ENCODE measurements at places on chromosomes 11 and 22. TPM values are rescaled to one million over a fixed set of nuclear protein-coding genes. Genes with fewer than 3 reads are reported as not detected.

GRCh38 chr11:123586568-123586967 is 67.9 kb downstream of the SCN3B start:
- no peak for DNase-seq

- no peak for DNase-seq
These were observed 82.5 kb downstream of the TSPAN18 start for GRCh38 chr11:44809283-44809682.

- DNase-seq = no peak
These were observed 340.4 kb downstream of the OPCML start for GRCh38 chr11:133191931-133192330.

The VSTM5 gene
- total RNA-seq = 0.51 TPM

GRCh38 chr22:44994399-44995104 is 15.3 kb downstream of the PHF21B start:
- DNase-seq = no peak

- DNase-seq = no peak
These were observed 1161.1 kb downstream of the BRD1 start for GRCh38 chr22:48666620-48667019.

DNA sequence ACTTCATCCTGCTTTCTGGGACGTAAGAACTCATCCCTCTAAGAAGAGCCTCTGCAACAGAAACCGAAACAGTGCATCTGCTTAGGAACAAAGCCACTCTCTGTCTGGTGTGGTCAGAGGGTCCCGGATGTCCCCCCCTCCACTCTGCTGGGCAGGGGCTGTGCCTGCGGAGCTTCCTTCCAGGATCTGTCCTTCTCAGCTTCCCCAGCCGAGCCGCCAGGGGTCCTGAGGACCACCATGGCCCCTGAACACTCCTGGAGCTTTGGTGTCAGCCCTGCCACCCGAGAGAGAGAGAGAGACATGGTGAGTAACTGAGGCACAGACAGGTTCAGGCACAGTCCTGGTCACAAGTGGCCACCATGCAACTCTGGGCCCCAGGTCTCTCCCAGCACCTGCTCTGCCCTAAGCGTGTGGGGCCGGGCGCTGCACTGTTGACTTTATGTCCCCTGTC is 24.4 kb upstream of the MGAT3 start:
- DNase-seq = no peak

DNA sequence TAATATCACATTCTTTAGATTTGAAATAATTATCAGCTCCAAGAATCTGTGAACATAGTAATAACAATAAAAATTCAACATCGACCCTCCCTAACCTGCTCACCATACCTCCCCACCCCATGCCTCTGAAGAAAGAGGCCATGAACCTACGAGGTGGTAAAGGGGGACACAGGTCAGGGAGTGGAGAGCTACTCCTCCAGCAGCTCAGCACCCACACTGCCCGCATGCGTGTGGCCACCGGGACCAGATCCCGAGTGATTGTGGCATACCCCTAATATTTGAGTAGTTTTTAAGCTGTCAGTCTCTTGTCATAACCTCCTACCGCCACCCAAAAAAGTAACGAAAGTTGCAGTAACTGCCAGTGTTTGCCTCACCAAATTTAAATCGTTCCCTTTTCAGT is 16.8 kb upstream of the ADSL start:
- DNase-seq = no peak

DNA sequence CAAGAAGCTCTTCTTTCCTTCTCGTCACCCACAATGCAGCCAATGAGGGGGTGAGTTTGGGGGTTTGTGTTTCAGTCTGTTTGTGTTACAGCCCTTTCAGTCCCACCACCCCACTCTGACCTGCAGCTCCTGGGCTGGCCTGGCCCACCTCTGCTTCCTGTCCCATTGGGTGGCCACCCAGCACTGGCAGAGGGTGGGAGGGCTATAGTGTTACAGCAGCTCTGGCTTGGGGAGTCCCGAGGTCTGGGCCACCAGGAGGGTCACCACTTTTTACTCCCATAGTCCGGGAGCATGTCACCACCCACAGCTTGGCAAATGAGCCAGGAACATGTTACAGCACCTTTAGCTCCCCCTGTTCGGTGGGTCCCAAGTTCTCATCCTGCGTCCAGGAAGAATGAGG is 1.7 kb upstream of the OR10S1 start:
- no peak for DNase-seq

GRCh38 chr22:21866833-21867527 is 465 bp downstream of the MAPK1 start:
- DNase-seq = no peak

- DNase-seq = no peak
These were observed 20.6 kb upstream of the CHST1 start for GRCh38 chr11:45685964-45686537.

GRCh38 chr11:17386331-17387084 is 2.0 kb downstream of the KCNJ11 start:
- DNase-seq = no peak

The PGA5 gene
- total RNA-seq = not detected

GRCh38 chr11:44313761-44314489 is 4.0 kb upstream of the ALX4 start:
- DNase-seq = no peak

DNA sequence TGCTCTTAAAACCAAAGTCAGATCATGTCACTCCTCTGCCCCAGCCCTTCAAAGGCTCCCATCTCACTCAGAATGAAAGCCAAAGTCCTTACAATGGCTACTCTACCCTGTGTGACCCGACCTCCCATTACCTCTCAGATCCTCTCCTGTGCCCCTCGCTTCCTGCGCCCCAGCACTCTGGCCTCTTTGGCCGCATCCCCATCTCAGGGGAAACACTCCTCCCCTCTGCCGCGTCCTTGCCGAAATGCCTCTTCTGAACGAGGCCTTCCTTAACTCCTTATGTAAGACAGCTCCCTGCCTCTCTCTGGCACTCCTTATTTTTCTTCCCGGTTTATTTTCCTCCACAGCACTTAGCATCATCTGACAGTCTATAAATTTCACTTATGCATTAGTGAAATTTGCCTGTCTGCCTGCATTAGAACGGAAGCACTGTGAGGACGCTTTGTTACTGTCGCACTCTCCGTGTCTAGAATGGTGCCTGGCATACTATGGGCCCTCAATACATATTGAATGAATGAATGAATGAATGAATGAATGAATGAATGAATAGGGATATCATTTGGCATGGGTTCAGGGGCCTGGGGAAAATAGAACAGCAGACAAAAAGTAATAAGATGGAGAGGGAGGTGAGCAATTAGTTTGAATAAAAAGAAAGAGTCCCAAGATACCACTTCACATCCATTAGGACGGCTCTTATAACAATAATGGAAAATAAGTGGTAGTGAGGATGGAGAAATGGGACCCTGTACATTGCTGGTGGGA is 137.8 kb downstream of the CEP164 start:
- no peak for DNase-seq

The LAMTOR1 gene
- 156 TPM for total RNA-seq

DNA sequence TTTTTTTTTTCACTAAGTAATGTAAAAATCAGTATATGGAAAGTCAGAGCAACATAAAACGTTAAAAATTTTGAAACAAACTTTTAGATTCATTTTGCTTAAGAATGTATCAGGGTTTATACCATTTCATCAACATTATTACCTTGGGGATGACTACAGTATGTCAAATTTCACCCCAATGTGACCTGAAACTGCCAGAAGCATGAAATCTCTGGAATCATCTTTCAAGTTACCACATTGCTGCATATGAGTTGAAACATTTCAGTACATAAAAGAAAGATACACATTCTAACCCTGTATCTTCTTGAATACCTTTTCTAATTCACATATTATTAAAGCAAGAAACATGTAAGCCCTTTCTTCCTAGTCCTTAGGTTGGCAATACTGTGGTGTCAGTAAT is 32.8 kb downstream of the MAML2 start:
- no peak for DNase-seq

GRCh38 chr11:108393046-108393445 is 74.3 kb downstream of the C11orf65 start:
- no peak for DNase-seq

The GRM5 gene
- 0.14 TPM for total RNA-seq

- DNase-seq = no peak
These were observed 48.2 kb downstream of the ZNF143 start for GRCh38 chr11:9509041-9509440.

- no peak for DNase-seq
These were observed 227.8 kb downstream of the BRD1 start for GRCh38 chr22:49599691-49600455.

DNA sequence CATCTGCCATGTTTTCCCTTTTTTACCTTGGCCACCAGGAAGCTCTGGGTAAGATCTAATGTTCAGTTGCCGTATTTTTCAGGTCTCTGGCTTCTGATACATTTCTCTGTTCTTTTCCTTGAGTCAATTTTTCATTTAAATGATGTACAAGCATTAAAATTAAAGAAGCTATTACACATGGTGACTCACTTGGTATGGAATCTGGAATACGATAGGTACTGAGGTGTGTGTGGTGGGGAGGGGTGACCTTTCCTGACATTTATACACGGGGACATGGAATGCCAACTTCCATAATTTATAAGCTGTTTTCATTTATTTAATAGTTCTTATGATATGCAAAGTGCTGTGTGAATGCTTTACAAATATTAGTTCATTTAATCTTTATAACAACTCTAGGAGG is 47.8 kb upstream of the ALX4 start:
- DNase-seq = no peak

The KLHL35 gene
- 3.3 TPM for total RNA-seq

- no peak for DNase-seq
These were observed 13.1 kb downstream of the PATE4 start for GRCh38 chr11:125846188-125846587.

DNA sequence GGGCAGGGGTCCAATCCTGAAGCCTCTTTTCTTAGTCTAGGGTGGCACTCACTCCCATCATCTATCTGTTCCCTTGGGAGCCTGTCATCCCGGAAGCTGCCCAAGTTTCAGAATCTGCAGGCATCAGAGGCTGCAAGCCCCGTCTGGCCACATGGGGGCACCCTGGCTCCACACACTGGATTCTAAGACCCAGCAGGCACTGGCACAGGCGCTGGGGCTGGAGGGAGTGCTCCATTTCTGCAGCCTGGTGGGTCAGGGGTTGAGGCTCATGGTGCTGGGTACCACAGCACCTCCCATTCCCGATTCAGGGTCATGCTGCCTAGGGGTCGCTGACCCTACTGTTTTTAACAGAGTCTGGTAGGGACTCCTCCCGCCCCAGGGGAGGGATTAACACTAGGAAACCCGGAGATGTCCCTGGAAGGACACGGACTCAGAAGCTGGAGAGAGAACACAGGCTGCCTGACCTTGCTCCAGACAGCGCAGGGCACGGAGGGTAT is 243.9 kb upstream of the SYN3 start:
- no peak for DNase-seq

The TPBGL gene
- not detected for total RNA-seq

Data from epithelial cell of proximal tubule (primary cell).